Brain (organoid and tissue), 16 donors: ENCODE measurements at places on chromosomes 16 and 17. TPM values are rescaled to one million over a fixed set of nuclear protein-coding genes. Genes with fewer than 3 reads are reported as not detected.

CARD14 gene
- 0.22 TPM for polyA plus RNA-seq

EVPL gene
- 0.92 TPM for polyA plus RNA-seq

PITPNC1 gene
- polyA plus RNA-seq = 34.7 TPM

GRCh38 chr16:30054451-30054850, 11.1 kb upstream of the ALDOA start:
- DNase-seq = no peak

CACNA1G gene
- 2.0 TPM for polyA plus RNA-seq

DNA sequence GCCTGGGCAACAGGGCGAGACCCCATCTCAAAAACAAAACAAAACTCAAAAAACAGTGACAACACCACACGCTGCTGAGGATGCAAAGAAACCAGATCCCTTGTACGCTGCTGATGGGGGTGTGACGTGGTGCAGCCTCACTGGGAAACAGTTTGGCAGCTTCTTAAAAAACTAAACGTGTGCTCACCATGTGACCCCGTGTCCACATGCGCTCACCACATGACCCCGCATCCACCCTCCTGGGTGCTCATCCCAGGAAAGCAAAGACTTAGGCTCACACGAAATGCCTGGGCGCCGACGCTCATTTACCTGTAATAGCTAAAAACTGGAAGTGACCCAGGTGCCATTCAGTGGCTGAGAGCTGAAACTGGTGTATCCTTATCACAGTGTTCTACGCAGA, 19.9 kb upstream of the RPL13 start:
- DNase-seq = no peak

- no peak for DNase-seq
Measured at GRCh38 chr17:82729479-82730260, 5.7 kb upstream of the FN3K start.

- DNase-seq = no peak
Measured at GRCh38 chr17:73895157-73895556, 250.9 kb upstream of the SDK2 start.

GRCh38 chr17:63086483-63087185, 120.6 kb downstream of the TANC2 start:
- no peak for DNase-seq

DNA sequence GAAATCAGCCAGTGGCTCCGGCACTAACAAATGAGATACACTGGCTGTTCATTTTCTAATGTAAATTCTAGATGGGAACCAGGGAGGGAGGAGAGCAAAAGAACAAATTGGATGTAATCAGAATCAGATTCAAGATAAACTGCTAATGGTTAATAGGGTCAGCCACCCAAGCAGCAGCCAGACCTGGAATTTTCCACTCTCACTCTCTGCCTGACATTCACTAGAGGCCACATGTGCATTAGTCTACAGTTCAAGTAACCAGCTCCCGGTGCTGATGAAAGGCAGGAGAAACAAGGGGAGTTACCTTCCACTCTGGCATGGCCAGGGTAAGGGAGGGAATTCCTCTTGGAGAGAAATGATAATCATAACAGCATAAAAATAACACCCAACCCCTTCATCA, 597.7 kb downstream of the TOX3 start:
- no peak for DNase-seq

DNA sequence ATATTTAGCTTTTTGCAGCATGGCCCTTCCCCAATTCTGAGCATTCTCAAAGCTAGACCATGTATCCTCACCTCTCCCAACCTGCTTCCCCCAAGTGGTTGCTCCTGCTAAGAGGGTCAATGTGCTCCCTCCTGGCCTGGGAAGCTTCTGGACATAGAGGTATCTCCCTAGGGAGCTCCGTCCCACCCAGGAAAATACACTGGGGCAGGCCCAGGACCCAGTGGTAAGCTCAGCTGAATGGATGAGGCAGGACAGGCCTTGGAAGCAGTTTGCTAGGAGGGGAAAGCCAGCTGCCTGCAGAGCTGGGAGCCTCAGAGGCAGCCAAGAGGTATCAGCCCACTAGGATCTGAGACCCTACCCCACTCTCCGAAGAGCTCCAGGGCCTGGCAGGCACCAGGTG, 1721.6 kb downstream of the TP53TG3F start:
- DNase-seq = no peak

KAT7 gene
- 85.3 TPM for polyA plus RNA-seq

NUPR1 gene
- polyA plus RNA-seq = 289 TPM

GRCh38 chr16:68361485-68361884, 50.7 kb downstream of the PRMT7 start:
- no peak for DNase-seq

DNA sequence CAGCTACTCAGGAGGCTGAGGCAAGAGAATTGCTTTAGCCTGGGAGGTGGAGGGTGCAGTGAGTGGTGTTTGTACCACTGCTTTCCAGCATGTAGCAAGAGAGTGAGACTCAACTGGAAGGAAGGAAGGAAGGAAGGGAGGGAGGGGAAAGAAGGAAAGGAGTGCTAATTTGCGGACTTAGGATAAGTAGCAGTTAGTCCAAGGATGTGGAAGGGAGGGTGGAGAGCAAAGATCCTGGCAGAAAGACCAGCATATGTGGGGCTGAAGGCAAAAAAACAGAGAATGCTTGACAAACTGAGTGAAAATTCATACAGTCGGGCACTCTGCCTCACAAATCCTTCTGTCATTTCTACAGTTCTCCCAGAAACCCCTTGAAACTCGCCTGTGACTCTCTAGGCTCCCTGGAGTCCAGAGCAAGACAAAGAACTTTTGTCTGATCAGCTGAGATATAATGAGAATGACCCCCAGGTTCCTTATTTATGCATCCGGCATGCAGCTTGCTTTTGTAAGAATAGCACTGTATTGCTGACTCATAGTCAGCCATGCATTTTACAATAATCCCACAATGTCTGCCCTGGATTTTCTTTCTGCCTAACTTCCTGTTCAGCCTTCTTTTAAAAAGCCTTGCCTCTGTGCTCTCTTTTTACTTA, 31.5 kb downstream of the CDK5RAP3 start:
- peak; percentile 88 for DNase-seq

GRCh38 chr16:82509691-82510430, 116.9 kb upstream of the CDH13 start:
- peak; percentile 84 for DNase-seq

DNA sequence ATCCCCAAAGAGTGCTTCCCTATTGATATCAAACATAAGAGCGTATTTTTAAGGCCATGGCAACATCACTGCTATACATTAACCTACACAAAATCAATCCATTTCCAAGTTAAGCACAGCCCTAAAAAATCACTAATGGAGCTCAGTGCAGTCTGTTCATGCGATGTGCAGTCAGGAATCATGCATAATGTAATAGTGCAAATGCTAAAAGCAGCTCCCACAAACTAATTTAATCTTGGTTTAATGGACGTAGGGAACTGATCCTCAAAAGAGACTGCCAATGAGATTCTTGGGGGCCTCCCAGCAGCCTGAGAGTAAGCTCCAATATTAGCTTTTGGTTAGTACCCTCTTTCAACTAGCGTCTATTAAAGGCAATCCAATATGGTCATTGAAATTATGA, 245.9 kb downstream of the TOX3 start:
- peak; percentile 71 for DNase-seq

GRCh38 chr16:58537124-58537906, 22.0 kb downstream of the SETD6 start:
- no peak for DNase-seq

- peak; percentile 32 for DNase-seq
Measured at GRCh38 chr17:14302091-14302430, 1.2 kb downstream of the HS3ST3B1 start.

DNA sequence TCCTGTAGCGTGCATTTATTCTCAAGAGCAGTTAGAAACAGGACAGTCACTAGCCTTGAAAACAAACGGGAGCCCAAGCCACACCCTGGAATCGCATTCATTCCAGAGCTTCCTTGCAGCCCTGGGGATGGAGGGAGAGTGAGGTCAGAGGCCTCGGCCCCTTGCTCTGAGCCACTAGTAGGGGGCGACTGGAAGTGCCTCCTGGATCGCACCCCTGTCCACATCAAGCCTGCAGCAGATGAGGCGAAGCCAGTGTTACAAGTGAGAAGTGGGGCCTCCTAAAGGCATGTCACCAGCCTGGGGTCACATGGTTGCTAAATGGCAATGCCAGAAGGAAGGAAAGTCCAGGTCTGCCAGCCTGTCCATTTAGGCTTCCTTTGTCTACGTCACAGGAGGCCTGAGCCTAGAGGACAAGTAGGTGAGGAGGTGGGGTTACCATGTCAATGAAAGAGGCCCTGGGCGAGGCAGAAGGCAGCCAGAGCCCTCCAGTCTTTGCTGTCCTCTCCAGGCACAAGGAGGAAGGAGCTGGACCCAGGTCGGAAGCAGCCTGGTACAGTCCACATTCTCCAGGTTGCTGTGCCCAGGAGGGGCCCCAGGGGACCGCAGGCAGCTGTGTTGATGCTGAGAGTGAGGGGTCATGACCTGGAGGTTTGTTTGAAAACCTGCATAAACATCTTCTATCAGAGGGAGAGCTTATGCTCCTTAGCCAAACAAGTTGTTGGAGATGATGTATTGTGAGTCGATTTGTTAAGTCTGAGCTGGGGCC, 3.0 kb upstream of the RCVRN start:
- no peak for DNase-seq

ABCC3 gene
- polyA plus RNA-seq = 0.97 TPM

DNA sequence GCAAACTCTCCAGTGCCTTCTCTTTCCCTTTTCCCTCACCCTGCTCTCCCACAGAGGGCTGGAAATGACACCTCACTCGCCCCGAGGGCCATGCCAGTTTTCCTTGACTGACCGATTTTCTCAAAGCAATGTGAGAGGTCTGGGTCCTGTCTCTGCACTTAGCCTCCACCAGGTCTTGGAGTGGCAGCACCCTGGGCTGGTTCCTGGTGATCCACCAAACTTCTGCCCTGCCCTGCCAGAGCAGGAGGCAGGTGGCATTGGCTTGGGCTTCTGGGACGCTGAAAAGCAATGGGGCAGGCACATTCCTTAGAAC, 97.5 kb downstream of the RAB11FIP4 start:
- DNase-seq = no peak

CDH3 gene
- polyA plus RNA-seq = 16.0 TPM

GRCh38 chr16:74667255-74667700, 601 bp upstream of the RFWD3 start:
- DNase-seq = peak; percentile 54

DNA sequence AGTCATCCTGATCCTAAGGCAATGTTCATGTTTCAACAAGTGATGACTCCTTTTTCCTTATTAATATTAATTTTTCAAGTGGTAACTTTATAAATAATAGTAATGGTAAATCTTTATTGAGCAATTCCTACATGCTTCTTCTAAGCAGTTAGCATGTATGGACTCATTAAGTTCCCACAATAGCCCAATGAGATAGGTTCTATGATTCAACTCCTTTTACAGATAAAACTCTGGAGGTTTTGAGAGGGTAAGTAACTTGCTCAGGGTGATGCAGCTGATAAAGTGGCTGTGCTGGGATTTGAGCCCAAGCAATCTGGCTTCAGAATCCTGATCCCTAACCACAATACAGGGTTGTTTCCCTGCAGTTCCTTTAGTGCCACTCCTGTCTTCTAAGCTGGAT, 25.3 kb downstream of the SLC47A1 start:
- no peak for DNase-seq

GRCh38 chr17:2947588-2947950, 115.8 kb downstream of the OR1D5 start:
- DNase-seq = no peak

SECTM1 gene
- 1.2 TPM for polyA plus RNA-seq

HOXB4 gene
- polyA plus RNA-seq = 30.3 TPM

DNA sequence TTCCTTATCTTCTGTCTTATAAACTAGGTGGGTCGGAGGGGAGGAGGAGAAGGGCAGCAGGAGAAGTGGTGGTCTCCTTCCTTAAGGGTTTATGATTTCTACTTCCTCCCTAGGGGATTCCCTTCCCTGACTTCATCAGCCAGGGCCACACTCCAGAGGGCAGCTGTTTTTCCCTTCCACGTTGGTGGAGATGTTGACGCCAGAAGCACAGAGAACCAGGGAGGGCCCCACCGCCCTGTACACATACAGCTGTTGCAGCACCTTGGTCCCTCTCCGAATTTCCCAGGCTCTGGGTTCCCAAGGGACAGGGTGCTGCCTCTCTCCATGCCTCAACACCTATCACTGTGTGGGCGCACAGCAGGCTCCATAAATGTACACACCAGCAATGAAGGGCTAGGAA, 5.6 kb upstream of the SLC6A4 start:
- no peak for DNase-seq

- no peak for DNase-seq
Measured at GRCh38 chr17:33258296-33258695, 34.8 kb downstream of the ASIC2 start.

TMEM238L gene
- polyA plus RNA-seq = not detected

SCNN1B gene
- polyA plus RNA-seq = 0.63 TPM

SLC47A2 gene
- not detected for polyA plus RNA-seq

CRHR1 gene
- polyA plus RNA-seq = 4.1 TPM

- DNase-seq = no peak
Measured at GRCh38 chr17:44023545-44024270, 8.9 kb upstream of the TMEM101 start.

DNA sequence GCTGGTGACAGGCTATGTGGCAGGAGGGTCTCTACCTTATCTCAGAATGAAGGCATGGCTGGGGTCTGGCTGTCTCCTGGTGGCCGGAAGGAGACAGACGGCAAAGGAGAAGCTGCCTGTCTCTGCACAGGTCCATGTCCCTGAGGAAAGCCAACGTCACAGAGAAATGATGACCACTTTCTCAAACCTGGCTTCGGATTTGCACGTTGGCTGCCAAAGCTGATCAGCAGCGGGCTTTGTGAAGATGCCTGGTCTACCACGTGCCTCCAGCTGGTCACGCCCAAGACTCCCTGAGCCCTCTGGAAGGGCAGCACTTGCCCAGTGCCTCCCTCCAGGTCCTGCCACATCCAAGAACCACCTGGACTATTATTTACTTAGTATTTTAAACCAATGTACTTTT, 8.4 kb downstream of the DEXI start:
- no peak for DNase-seq

GRCh38 chr17:74779501-74779900, 3.4 kb upstream of the NAT9 start:
- no peak for DNase-seq

ARMC7 gene
- polyA plus RNA-seq = 17.8 TPM

SHCBP1 gene
- polyA plus RNA-seq = 6.0 TPM

BCAR1 gene
- 76.8 TPM for polyA plus RNA-seq

- peak; percentile 13 for DNase-seq
Measured at GRCh38 chr16:426115-426905, 861 bp downstream of the RAB11FIP3 start.

SEPTIN12 gene
- polyA plus RNA-seq = not detected
